Activated CD4-positive, alpha-beta T cell treated with anti-CD3 and anti-CD28 coated beads, Interleukin-2, amount 10 ng/mL, durations not matched to agents 7 days and 5 days (primary cell): ENCODE measurements at places on chromosomes 7 and 10.

DNA sequence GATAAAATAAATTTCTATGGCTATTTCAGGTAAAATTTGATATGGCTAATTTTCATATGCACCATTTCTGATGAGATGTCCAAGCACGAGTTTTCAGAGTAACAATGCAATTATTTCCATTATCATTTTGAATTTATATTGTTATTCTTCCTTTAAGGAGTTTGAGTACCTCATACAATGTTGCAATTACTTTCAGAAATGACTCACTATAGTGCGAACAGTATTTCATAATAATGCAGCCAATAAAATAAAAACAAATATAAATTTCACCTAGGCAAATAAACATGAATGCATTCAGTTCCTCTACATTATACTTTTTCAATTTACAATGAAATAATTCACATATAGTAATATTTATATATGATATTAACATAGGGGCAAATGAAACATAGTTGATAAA, 78.8 kb upstream of the LRRN3 start:
- no peak for DNase-seq

- DNase-seq, result peak; percentile 46
Observed at GRCh38 chr7:24907311-24907886, 72.6 kb downstream of the OSBPL3 start.

DNA sequence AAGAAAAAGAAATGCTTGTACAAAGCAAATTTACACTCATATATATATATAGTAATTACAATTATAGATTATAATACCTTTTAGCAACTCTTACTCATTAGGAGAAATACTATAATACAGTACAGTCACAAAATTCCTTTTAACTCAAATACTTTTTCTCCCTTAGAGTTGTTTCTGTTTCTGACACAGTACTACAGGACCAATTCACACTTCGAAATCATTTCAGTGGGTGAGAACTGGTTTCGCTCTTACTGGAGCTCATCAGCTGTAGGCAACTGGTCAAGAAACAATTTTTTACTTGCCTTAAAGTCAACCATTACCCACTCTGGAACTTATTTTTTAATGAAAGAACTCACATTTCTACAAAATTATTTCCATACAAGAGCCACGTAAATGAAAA, 6.0 kb downstream of the CCDC186 start:
- no peak for DNase-seq

- DNase-seq, result no peak
Observed at GRCh38 chr10:93148476-93148875, 74.8 kb downstream of the CYP26A1 start.

DNA sequence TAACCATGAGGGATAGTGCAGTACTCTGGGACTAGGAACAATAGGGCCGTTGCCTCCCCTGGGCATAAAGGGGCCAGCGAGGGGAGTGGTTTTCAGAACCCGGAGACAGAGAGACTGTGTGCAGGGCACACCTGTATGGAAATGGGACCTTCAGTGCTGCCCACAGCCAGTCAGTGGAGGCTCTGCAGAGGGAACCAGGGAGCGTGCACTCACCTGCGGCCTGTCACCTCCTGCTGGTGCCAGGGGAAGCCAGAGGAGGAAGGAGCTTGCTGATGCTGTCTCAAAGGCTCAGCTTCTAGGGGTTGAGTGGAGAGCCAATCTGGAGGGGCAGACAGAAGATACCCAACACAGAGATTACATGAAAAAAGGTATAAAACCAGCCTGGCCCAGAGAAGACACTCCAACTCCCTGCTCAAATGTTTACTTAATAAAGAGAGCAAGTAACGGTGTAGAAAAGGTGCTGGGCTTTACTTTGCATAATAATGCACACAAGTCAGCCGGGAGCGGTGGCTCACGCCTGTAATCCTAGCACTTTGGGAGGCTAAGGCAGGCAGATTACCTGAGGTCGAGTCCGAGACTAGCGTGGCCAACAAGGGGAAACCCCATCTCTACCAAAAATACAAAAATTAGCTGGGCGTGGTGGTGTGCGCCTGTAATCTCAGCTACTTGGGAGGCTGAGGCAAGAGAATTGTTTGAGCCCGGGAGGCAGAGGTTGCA, 35.5 kb upstream of the WAPL start:
- no peak for DNase-seq

DNA sequence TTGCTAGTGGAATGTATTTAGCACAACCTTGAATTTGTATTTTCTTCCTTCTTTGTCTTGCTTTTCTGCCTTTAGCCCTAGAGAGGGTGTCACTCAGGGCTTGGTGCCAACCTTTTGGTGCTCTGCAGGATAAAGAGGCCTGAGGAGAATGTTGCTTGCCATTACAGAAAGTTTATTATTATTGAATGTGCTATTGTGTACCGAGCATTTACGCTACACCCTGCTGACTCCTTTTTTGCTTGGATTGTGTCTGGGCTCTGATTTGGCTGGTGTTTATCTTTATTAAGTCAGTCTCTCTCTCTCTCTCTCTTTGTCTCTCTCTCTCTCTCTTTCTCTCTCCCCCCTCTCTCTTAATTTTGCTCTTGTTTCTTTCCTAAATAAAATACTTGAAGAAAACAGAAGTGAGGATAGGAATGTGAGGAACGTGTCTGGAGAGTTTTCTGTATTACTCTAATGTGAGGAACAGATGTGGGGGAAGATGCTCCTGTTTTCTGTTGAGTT, 284.4 kb upstream of the PHYHIPL start:
- DNase-seq, result no peak

DNA sequence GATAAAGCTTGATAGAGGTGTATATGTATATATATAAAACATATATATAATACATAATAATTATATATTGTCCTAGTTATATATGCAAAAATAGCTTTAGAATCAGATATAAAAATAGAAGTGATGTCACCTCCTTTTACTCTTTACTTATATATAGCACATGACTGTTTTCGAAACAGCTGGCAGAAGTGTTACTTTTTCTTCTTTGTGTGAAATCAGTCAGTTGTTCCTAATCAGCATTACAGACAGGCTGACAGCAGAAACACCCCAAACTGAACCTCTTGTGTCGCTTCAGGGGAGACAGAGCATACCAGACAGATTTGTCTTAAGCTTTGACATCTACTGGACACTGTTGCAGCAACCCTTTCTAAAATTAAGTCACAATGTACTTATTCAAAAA, 684.9 kb upstream of the CELF2 start:
- no peak for DNase-seq

- DNase-seq, result no peak
Observed at GRCh38 chr7:121489440-121489839, 93.3 kb upstream of the FAM3C start.

DNA sequence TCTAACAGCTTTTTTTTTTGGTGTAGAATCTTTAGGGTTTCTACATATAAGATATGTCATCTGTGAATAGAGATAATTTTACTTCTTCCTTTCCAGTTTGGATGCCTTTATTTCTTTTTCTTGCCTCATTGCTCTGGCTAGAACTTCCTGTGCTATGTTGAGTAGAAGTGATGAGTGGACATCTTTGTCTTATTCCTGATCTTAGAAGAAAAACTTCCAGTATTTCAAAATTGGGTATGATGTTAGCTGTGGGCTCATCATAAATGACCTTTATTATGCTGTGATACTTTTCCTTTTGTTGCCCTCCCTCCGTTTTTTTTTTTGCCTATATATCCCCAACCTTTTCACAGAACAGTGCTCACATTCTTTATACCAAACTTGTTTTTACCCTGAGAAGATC, 8.8 kb downstream of the AGK start:
- DNase-seq, result no peak

GRCh38 chr10:24853661-24854060, 98.7 kb downstream of the PRTFDC1 start:
- no peak for DNase-seq

DNA sequence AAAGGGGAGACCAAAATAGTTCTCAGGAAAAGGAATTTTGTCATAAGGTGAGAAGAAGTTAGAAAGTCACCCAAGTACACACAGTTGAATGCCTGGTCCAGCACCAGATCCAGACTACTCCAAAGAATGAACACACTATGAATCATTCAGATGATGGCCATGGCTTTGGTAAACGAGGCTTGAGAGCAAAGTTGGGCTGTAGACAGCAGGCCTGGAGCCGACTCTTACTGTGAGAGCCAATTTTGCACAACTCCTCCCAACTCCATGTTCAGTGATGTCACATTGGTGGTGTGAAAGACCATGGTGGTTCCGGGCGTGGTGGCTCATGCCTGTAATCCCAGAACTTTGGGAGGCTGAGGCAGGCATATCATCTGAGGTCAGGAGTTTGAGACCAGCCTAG, 131.6 kb downstream of the PKD1L1 start:
- no peak for DNase-seq

DNA sequence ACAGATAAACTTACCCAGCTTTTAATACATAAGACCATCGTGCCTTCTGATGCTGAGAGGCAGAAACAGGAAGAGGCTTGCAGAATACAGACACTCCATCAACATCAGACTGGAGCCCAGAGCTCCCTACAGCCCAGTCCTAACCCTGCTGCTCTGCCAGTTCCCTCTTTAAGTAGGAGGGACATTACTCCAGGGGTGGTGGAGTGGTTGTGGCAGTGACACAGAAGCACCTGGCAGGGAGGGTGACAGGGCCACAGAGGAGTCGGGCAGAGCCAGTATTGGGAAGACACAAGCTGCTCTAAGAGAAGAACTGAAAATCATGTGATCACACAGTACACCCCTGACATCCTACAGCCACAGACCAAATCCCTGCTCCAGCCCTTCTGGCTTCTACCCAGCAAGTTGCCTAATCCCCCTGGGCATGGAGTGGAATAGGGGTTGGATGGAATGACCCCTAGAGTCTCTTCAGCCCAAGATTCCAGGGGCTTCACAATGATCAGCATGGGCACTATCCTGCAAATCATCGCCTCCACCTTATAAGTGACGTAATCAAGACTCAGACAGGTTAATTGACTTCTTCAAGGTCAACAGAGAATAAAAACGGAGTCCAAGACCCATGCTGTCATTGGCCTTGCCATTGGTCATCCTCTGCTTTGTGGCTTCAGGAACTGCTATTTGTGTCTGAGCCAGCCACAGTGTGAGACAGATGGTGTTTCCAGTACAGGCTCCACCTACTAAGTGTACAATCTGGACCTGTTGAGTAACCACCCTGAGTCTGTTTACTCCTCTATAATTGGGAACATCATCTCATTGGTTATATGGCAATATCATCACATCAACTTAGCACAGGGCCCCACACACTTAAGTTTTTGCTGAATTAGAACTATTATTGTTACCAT, 61.1 kb upstream of the ZMIZ1 start:
- no peak for DNase-seq

- no peak for DNase-seq
Observed at GRCh38 chr7:61576-62360, 130.6 kb upstream of the FAM20C start.

- no peak for DNase-seq
Observed at GRCh38 chr7:100966542-100967291, 2.6 kb upstream of the MUC12 start.

- DNase-seq, result no peak
Observed at GRCh38 chr10:16957038-16957437, 139.8 kb upstream of the RSU1 start.

- no peak for DNase-seq
Observed at GRCh38 chr7:28588602-28589001, 176.3 kb downstream of the CREB5 start.

DNA sequence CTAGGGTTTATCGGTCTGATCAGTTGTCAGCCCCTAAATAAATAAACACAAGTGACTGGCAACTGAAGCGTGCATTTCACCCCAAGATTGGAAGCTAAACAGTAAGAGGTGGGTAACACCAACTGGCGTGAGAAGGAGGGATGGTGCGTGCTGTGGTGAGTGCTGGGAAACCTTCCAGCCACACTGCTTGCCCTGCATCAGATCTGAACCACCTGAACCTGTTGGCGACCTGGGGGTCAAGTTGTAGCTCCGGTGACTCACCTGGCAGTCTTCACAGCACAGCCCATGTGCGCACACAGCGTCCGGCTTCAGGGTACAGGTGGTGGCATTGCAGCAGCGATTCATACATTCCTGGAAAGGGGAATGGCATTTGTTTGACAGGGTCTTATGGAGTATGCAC, 170.1 kb downstream of the FANK1 start:
- no peak for DNase-seq

DNA sequence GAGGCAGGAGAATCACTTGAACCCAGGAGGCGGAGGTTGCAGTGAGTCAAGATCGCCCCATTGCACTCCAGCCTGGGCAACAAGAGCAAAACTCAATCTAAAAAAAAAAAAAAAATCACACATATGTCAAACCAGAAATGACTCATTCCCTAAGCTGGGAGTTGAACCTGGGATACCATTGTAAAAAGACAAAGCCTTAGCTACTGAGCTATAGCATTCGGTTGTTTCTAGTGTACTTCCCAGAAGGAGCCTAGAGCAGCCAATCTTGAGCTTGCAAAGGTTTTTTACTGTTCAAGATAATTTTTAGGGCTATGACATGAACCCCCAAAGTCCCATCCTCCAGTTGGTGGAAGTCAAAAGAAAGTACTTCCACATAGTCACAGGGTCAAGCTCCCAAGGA, 87.9 kb downstream of the ZNF467 start:
- no peak for DNase-seq

DNA sequence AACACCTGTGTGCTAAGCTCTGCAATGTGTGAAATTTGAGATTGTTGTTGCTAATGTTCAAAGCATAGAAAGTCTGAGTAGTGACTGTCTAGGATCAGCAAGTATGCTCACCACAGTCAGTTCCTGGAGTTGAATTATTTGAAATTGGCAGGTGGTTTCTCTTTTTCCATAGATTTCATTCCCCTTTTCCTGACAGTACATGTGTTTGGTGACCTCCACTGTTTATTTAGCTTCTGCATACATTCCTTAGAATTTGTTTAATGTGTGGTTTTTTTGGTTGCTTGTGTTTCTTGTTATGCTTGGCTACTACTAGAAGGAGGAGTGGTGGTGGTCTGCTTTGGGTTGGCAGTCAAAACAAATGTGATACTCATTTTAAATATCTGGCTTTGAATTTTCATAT, 52.3 kb downstream of the FOXP2 start:
- no peak for DNase-seq

GRCh38 chr7:106262221-106262881, 22.4 kb downstream of the NAMPT start:
- no peak for DNase-seq

DNA sequence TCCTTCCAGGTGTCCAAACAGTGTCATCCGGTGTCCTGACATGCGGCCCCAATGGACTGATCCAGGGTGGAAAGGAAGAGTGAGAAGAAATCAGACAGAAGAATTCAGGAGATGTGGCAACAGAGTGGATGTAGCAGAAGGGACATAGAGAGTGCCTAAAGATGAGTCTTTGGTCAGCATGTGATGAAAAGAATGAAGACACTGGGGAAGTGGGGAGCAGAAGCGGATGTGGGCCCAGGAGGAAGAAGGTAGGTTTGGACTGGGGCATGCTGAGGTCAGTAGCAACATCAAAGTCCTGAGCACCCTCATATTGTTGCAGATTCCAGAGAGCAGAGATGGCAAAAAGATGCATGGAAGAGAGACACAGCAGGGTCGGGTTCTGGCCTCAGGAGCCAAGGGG, 71.8 kb upstream of the STEAP1B start:
- no peak for DNase-seq

GRCh38 chr7:40765639-40766038, 630.8 kb downstream of the SUGCT start:
- DNase-seq, result no peak
